ENCODE measurements at places on chromosomes 3 and 15.

GRCh38 chr3:144429719-144430121, 458.1 kb downstream of the DIPK2A start:
- DNase-seq, result no peak

DNA sequence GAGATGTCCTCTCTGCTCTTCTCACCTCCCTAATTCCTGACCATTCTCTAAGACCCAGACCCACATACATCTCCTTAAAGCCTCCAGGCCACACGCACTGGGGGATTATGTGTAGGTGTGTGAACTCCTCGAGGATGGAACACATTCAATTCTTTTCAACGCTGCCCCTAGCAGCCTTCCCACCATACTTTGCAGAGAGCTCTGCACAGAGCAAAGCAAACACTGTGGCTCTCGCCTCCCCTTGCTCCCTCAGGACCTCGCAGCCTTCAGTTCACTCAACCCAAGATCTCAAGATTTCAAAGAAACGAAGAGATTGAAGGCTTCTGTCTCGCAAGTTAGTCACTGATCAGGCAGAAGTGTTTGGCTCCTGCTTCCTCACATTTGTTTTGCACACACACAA, 6.0 kb downstream of the ACTC1 start:
- no peak for DNase-seq

- no peak for DNase-seq
Measured at GRCh38 chr15:59051873-59052861, 52.8 kb upstream of the CCNB2 start.

- DNase-seq, result no peak
Measured at GRCh38 chr3:51445544-51446280, 54.1 kb downstream of the DCAF1 start.

DNA sequence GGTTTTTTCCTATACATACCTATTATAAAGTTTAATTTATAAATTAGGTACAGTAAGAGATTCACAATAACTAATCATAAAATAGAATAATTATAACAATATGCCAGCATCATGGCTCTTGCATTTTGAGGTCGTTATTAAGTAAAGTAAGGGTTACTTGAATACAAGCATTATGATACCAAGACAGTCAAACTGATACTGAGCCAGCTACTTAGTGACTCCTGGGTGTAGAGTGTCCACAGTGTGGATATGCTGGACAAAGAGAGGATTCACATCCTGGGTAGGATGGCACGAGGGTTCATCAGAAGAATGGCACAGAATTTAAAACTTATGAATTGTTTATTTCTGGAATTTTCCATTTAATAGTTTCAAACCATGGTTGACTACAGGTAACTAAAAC, 157.2 kb upstream of the IL12A start:
- no peak for DNase-seq

DNA sequence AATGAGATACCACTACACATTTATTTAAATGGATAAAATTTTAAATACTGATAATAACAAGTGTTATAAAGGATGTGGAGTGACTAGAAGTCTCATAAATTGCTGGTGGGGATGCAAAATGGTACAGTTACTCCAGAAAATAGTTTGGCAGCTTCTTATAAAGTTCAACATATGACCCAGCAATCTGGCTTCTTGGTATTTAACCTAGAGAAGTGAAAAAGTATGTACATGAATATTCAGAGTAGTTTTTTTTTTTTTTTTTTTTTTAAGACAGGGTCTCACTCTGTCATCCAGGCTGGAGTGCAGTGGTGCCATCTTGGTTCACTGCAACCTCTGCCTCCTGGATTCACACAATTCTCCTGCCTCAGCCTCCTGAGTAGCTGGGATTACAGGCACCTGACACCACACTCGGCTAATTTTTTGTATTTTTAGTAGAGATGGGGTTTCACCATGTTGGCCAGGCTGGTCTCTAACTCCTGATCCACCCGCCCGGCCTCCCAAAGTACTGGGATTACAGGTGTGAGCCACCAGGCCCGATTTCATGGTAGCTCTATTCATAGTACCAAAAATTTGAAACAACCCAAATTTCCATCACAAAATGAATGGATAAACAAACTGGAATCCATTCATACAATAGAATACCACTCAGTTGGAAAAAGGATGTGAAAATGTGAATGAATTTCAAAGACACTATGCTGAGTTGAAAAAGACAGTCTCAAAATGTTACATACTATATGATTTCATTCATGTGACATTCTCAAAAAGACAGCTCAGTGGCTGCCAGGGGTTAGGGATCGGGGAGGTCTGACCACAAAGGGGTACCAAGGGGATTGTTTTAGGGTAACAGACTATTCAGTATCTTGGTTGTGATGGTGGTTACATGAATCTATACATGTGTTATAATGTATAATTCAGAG, 14.4 kb downstream of the RRP9 start:
- no peak for DNase-seq

DNA sequence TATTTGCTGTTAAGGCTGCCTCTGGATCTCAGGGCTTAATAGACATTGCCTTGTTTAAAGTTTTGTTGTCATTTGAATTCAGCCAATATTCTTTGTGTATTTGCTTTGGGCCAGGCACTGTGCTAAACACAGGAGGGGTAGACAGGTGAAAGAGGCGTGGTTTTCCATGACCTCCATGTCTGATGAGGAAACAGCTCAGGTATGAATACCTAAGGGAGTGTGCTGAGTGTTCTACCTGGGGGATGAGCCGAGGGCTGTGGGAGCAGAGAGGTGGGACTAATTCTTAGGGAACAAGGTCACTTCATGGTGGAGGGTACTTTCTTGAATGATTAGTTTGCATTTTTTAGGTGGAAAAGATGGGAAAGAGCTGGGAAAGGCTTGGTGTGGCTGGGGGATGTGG, 108.2 kb downstream of the THSD4 start:
- DNase-seq, result no peak

GRCh38 chr3:186418671-186419145, 56.7 kb upstream of the DGKG start:
- peak; percentile 66 for DNase-seq

DNA sequence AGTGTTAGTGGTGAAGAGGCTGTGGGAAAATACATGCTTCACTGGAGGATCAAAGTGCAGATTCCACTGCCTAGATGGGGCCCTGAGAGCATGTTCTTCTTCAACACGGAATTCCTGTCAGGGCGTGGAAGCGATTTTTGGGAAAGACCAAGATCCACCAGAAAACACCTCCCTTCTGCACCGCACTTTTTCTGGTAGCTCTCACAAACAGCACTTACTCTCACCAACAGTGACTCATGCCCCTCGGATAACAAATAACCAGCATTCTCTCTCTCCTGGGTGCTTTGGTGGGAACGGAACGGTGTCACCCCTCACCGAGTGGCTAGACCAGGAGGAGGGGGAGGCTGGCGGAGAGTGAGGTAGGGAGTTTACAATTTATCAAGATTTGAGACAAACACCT, 40.1 kb downstream of the ADAMTSL3 start:
- DNase-seq, result peak; percentile 61

DNA sequence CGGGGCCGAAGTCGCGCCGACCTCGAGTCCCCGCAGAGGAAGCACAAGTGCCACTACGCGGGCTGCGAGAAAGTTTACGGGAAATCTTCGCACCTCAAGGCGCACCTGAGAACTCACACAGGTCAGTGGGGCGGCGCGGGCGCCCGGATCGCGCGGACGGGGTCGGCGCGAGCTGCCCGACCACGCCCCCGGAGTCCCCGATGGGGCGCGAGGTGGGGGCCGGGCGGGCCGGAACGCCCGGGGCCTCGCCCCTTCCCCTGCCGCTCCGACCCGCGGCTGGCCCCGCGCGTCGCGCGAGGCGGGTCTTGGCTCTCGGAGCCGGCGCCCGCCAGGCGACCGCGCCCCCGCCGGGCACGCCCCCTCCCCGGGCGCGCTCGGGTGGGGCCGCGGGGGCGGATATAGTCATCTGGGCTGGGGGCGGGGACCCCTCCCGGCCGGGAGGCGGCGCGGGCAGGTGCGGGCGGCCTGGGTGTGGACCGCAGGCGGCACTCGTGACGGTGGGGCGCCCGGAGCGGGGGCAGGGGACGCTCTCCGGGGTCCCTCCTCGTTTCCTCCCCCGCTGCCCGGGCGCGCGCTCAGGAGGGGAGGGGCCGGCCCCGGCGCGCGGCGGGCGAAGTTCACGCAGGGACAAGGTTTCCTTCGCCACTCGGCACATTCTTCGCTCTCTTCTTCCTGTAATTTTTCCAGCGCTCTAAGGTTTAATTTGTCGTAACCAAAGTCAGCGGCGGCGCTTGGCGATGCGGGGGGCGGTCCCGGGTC, 1.2 kb downstream of the KLF13 start:
- DNase-seq, result no peak

DNA sequence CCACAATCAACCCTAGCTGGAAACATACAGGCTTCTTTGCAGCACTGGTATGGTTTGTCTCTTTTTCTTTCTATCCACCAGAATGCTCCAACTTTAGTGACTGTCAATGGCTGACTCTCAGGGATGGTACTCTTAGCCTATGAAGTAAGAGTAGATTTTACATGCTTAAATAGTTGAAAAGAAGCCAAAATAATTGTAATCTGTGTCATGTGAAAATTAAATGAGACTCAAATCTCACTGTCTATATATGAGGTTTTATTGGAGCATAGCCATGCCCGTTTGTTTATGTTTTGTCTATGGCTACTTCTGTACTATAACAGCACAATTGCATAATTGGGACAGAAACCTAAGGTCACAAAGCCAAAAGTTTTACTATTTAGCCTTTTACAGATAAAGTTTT, 29.1 kb upstream of the PDZRN3 start:
- peak; percentile 37 for DNase-seq

- no peak for DNase-seq
Measured at GRCh38 chr3:78809966-78810365, 957.8 kb downstream of the ROBO1 start.

GRCh38 chr15:57263520-57263919, 112.8 kb upstream of the CGNL1 start:
- DNase-seq, result no peak

DNA sequence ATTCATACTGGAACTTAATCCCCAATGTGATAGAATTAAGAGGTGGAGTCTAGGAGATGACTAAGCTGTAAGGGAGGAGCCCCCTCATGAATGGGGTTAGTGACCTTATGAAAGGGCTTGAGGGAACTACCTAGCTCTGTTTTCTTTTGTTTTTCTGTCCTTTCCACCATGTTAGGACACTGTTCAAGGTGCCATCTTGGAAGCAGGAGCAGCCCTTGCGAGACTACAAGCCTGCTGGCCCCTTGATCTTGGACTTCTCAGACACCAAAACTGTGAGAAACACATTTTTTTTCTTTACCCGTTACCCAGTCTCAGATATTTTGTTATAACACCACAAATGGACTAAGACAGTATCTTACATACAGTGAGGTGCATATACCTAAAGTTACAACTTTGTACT, 26.5 kb downstream of the GOLGA6A start:
- no peak for DNase-seq

DNA sequence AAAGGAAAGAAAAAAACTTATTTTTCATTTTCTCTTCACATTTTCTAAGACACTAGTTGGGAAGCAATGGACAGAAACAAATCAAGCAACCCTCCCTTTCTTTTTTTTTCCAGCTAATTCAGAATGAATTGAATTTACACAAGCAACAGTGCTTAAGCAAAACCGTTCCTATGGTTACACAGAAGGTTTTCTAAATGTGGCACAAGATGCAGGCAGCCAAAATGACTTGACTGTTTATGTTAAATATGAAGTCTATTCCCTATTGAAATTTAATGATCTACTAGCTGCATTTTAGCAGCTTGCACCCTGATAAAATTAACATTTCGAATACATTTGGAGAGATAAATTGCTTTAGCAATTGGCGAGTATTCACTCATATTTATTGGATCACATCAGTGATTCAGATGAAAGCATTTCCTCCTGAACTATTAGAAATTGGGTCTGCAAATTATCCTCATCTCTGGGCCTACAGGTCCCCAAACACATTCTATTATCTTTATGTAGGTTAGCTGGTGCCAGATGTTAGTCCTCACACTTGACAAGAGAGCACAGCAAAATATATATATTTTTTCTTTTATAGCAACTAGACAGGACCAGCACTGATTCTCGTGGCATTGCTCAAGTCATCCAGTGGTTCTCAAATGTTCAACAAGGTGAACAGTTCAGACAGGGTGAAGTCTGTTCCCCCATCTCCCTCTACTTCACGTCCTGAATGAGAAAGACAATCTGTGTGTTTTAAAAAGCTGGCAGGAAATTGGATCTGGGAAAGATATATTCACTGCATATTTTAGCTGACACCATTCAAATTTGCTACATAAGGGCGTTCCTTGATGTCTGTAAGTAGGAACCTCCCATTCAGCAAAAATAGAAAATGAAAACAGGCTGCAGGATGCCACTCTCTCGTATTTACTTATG, 463.6 kb upstream of the KCNMB2 start:
- DNase-seq, result no peak

DNA sequence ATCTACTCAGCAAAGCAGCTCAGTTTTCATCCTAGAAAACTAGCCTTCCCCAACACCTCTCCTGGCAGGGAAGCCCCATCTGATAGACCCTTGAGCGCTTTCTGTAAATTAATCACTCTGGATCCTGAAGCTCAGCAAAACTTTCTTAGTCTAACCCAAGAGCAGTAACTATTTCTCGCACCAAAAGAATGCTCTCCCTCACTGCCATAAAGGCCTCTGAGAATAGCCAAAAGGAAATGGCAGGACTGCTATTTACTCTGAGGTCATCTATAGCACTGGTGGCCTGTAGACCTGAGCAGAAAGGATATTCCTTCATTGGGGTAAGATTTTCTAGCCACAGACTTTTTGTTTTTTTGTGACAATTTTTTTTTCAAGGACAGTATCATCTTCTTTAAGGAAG, 345.8 kb upstream of the ADAMTS9 start:
- no peak for DNase-seq

GRCh38 chr3:125212509-125213363, at the start of gene SLC12A8:
TSS of gene SLC12A8 (minus strand) at chr3:125212748. CDS start at chr3:125211349, 1,399 bp downstream.
- DNase-seq, result no peak

- no peak for DNase-seq
Measured at GRCh38 chr3:132457286-132457685, 40.0 kb downstream of the DNAJC13 start.

DNA sequence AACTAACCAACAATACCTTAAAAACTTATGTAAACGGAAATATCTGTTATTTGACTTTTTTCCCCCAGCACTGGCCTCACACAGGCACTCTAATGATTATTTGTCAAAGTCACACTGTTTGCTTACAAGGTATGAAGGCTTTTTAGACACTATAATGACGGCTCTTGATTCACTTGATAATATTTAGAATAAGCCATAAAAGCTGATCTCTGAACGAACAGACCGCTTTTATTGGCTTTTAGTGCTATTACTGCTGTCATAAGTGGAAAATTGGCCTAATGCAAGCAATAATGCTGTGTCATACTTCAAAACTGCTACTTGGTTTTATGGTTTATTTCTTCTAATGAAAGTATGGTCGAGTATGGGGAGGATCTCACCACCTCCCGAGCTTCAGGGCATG, 35.1 kb downstream of the MDFIC2 start:
- DNase-seq, result no peak

All from amniotic epithelial cell (primary cell).